Natural killer cell treated with Interleukin-12 subunit alpha and Interleukin-12 subunit beta and Interleukin-15 and Interleukin-18, amount 100 ng/mL, for 72 hours (primary cell): ENCODE measurements at places on chromosomes 4 and X.

DNA sequence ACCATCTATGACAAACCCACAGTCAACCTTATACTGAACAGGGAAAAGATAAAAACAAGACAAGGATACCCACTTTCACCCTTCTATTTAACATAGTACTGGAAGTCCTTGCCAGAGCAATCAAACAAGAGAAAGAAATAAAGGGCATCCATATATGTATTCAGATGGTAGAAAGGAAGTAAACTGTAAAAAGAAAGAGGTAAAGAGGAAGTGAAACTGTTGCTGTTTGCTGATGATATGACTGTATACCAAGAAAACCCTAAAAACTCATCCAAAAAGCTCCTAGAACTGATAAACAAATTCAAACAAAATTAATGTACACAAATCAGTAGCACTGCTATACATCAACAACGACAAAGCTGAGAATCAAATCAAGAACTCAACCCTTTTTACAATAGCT, 538.7 kb upstream of the PABPC4L start:
- no peak for DNase-seq

- DNase-seq, result peak; percentile 80
Observed at GRCh38 chrX:1249101-1249887, 19.3 kb upstream of the CSF2RA start.

DNA sequence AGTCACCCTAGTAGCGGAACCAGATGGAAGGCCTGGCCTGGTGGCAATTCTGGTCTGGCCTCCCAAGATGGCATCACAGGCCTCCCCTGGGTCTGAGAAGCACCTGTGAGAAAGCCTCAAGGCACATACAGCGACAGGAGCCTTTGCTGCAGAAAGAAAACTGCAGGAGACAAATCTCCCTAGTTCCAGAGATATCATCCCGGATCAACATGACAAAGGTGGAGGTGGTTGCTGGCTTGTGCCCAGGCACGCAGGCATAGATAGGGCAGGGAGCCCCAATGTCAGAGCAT, 93.6 kb downstream of the BCOR start:
- no peak for DNase-seq

DNA sequence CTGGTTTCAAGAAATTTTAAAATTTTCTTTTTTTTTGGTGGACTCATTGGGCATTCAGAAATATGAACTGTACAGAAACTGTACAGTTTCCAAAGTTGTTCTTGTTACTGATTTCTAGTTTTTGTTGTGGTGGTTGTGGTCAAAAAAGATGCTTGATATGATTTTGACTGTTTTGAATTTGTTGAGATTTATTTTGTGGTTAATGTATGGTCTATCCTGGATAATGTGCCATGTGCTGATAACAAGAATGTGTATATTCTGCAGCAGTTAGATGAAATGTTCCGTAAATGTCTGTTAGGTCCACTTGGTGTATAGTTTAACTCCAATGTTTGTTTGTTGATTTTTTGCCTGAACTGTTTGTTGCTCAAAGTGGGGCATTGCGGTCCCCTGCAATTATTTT, 127.6 kb upstream of the NUDT6 start:
- no peak for DNase-seq

DNA sequence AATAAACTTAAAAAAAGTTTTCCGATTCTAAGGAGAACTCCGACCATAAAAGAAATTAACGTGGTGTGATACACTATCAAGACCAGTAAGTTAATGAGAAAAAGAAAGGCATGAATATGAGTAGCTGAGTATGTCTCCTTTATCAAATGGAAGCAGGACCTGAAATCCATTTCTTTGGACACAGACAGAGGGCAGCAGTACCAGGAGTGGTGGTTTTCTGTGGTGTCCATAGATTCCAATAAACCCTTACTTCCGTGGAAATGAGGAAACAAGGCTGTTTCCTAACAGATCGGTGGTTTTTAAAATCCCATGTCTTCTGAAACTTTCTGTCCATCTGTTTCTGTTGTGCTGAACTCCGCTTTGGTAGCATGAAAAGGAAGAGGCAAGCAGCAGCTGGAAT, 128.5 kb upstream of the TSPAN5 start:
- no peak for DNase-seq

DNA sequence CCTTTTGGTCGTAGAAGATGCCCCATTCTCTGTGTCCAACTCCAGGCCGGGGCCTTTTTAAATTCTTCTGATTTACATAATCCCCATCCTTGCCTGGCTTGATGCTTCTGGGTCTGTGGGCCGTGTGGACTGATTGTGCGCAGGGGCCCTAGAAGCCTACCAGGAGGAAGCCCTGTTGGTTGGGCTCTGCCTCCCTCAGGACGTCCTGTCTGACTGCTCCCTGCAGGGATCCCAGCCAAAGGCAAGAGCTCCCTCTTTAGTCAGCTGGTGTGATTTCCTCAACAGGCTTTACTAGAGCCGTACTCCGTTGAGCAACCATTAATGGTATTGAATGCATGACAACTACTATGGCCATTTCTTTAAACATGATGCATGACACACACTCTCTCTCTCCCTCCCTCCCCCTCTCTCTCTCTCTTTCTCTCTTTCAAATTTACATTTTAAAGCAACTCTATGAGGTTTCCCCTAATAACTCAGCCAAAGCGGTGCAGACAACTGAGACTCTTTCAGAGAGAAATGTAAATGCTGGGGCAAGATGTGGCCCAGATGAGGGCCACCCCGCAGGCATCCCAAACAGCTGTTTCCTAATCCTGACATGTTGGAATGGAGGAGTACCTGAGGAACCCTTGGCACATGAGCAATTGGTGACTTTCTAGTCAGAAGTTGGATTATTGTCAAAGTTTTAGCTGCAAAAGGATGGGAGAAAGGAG, 117.3 kb downstream of the DRD5 start:
- DNase-seq, result peak; percentile 35

DNA sequence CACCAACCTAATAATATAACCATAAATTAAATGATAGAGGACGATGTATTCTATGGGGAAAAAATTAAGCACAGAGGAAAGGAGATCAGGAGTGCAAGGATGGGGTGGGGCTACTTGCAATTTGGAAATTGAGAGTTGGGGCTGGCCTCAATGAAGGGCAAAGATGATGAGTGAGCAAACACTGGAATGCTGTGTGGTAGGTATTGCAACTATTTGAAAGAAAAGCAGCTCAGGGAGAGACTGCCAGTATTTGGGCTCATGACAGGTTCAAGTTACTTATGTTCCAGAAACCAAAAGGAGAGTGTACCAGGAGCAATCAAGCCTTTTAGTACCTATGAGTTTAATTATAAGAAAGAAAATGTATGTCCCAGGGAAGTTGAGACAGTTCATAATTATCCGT, 47.4 kb downstream of the ASIC5 start:
- no peak for DNase-seq

- no peak for DNase-seq
Observed at GRCh38 chrX:40095583-40096394, 2.0 kb downstream of the BCOR start.

- DNase-seq, result no peak
Observed at GRCh38 chrX:5084279-5084678, 1144.4 kb downstream of the NLGN4X start.

DNA sequence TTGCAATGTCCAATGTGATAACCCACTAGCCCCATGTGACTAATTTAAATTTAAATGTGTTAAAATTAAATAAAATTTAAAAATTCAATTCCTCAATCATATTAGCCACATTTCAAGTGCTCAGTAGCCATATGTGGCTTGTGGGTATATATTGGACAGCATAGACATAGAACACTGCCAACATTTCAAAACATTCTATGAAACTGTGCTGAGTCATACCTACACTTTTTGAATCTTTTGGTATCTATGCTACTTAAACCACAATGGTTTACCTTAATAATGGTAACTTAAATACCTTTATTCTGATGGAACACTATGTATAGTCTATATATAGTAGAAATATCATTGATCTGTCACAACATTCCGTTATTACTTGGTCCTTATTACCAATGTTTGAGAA, 223.4 kb upstream of the ATOH1 start:
- DNase-seq, result no peak

DNA sequence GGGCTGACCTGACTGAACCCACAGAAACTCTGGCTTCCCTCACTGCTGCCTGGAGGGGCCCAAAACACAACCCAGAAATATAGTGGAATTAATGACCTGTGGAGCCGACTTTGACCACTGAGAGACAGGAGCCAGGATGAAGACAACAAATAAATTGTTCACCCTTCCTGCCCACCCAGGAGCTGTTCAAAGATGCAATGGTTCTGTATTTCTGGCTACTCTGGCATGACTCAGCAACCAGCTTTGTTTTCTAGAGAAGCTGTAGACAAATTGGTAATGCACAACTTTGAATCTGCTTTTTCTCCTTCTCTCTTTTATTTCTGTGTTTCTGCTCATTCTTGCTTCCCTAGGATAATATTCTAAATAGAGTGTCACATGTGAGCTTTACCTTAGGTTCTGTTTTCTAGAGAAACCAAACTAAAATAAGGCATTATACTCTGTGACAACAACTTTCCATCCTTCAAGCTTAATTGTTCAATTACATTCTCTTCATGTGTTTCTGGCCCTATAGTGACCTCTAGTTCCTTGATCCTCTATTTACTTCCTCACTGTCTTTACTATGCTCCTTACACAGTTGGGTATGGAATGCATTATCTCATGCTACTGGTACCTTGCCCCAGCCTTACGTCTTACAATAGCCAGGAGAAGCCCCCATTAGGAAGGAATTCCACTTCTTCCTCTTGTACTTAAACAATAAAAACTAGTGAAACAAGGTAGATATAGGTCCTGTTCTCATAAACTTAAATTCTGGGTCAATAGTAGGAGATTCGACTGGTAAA, 6.5 kb upstream of the PRKG2 start:
- DNase-seq, result no peak

DNA sequence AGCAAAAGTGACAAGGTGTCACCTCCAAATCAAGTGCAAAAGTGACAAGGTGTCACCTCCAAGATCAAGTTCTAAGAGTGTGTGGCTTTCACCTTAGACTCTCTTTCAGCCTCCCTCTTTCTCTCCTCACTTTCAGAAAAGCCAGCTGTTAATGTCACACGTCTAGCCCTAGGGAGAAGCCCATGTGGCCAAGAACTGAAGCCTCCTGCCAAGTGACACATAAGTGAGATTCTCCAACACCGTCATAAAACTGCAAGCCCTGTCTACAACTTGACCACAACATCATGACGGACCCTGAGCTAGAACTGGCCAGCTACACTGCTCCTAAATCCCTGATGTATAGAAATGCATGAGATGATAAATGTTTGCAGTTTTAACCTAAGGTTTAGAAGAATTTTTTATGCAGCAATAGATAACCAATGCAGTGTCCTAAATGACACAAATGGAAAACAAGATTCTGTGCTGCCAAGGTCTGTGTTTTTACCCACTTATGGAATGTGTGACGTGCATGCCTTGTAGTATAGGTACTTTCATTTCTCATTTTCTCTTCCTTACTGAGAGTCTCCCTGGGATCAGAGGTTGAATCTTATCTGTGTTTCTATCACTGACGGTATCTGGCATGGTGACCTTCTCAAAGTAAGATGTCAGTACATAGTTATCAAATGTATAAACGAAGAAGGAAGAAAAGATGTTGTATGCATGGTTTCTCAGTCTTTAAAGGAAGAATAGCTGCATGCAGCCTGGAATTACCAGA, 25.0 kb downstream of the NLGN4X start:
- DNase-seq, result no peak

DNA sequence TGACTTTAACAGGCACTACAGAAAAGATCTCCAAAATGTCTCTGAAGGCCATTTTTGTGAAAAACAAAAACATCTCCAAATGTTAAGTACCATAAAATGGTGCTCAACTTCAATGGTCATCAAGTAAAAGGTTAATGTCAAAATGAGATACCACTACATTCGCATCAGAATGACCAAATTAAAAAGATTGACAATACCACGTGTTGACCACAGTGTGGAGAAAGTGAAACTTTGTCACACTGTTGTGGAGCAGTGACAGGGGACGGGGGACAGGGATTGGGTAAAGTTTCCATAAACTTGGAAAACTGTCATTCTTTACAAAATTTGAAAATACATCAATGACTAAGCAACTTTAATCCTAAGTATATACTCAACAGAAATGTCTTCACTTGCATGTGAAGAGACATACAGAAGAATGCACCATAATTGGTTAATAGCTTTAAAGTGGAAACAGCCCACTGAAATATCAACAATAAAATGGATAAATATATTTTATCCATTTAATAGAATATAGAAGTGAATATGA, 19.1 kb upstream of the CISD2 start:
- DNase-seq, result no peak

DNA sequence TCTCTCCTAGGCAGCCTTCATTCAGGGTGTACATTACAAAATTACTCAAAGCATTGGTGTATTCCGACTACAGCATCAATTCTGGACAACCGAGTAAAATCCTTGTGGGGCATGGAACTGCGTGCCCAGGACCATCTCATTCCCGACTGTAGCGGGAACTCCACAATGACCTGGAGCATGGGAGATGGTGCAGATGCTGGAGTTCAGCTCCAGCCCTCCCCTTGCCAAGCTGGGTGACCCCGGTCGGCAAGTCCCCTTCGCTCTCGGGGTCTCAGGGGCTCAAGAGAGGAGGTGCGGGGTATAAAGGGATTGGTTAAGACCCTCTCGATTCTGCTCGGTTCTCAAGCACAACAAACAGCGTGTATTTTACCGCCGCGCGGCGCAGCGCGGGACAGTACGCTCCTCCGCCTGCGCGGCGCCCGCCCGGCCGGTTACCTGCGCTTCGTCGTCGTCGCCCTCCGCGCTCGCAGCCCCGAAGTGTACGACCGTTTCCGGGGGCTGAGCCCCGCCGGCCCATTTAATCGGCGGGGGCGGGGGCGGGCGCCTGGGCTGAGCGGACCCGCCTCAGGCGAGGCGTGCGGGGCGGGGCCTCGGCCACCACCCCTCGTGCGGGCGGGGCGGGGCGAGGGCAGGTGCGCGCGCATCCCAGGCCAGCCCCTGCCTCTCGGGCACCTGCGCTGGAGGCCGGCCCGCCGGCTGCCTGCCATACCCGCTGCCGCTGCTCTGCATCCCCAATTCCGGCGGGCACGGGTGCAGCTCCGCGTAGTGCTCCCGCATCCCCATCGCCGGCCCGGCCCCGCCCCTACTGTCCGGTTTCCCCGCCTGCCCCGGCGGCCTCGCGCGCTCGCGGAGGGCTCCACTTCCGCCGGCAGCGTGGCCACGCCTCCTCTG, at the start of gene G6PD:
Gene G6PD (minus strand): TSS at position 493 of the 891 bp plus-strand sequence. CDS start 691 bp downstream, outside the sequence.
- DNase-seq, result peak; percentile 85

- DNase-seq, result peak; percentile 67
Observed at GRCh38 chr4:38663090-38663800, 754 bp upstream of the KLF3 start.
